Breast epithelium (tissue), 4 donors: ENCODE measurements at places on chromosomes 3 and 15. TPM values are rescaled to one million over a fixed set of nuclear protein-coding genes. Genes with fewer than 3 reads are reported as not detected.

SCG3 gene
- total RNA-seq, result not detected

GNAI2 gene
- 95.3 TPM for total RNA-seq

DNA sequence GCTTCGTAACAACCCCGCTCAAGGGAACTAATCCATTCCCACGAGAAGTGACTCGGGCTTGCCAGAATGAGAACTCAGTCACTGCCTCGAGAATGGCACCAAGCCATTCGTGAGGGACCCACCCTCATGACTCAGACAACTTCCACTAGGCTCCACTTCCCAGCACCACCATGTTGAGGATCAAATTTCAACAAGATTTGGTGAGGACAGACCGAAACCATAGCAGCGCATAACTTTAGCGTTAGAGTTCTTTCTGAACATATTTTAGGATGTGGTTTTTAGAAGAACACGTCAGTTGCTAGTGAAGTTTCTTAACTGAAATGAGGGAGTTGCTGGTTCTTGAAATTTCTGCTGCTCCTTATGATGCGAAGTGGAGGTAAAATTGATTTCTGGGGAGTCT is 13.5 kb downstream of the PTPRG start:
- no peak for DNase-seq

DNA sequence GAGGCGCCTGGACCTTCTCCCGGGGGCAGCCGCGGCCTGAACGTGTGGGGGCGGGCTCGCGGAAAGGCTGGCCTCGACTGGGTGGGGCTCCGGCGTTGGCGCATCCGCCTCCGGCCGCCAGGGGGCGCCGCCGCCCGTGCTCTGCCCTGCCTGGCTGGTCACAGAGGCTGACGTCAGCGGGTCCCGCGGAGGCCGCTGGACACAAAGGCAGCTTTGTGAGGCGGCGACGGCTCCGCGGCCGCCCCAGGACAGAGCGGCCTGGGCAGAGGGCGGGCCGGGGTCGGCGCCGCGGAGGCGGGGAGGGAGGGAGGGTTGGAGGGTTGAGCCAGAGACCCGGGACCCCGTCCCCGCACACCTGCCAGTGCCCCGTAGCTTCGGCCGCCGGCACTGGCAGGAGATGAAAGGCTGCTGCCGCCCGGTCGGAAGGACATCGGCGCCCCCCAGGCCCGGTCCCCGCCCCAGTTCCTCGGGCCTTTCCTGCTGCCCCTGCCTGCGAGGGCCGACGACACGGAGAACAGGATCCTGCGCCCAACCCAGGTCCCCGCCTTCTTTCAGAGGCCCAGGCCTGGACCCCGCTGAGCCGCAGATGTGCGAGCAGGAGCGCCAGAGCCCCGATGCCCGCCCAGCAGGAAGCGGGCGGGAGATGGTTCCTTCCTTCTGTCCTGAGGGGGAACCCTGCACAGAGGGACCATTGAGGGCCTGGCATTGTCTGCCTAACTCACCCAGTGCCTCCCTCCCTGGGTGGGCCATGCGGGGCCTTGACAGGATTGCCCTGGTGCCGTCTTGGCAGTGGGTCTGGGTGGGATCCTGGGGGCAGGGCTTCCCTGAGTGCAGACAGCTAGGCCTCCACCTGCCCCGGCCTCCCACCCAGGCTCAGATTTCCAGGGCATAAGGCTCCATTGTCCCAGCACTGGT is 8.7 kb upstream of the SEMA3B start:
- DNase-seq, result peak; percentile 94

- DNase-seq, result no peak
Measured at GRCh38 chr3:38122712-38123290, 14.1 kb downstream of the ACAA1 start.
